ENCODE measurements at places on chromosomes 2 and 18.

DNA sequence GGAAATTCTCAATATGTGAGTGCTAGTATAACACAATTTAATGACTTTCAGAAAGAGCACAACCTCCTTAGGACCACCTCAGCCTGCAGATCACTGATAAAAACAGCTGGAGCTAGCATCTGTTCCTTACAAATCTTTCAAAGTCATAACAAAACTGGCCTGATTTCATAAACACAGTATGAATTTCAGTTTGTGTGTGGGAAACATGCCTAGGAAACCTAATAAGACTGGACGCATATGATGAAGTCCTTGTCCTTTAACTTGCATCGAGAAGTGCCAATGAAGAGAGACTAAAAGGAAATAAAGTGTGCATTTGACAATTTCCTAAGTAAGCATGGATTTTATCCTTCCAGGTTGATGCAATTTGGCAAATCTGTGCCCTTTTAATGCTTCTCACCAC is 74.1 kb upstream of the KLHL14 start:
- DNase-seq = no peak

DNA sequence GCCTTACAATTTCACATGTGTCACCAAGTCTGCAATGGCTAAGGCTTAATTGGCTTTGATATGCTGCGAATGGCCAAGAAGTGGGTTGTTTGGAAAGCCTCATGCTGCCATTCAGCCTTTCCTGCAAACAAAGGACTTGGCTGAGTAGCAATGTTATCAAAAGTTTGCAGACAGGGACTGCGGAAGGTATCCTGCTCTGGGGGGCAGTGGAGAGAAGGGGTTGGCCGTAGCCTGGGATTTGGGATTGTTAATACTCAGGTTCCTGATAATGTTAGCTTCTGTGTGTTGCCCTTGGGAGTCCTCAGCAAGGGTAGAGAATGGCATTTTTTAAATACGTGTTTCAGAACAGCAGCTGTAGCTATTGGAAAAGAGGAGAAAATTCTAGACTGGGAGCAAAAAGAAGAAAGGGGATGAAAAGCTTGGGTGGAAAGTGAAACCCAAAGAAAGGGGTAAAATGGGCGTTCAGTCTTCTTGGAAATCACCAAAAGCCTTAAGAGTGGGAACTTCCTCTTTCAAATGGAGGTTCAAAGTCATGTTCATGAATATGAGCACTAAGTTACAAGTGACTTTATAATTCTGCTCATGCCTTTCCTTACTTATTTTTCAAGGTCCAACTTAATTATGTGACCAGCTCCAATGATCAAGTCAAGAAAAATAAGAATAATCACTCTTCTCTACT is 325.1 kb downstream of the RNF144A start:
- no peak for DNase-seq

DNA sequence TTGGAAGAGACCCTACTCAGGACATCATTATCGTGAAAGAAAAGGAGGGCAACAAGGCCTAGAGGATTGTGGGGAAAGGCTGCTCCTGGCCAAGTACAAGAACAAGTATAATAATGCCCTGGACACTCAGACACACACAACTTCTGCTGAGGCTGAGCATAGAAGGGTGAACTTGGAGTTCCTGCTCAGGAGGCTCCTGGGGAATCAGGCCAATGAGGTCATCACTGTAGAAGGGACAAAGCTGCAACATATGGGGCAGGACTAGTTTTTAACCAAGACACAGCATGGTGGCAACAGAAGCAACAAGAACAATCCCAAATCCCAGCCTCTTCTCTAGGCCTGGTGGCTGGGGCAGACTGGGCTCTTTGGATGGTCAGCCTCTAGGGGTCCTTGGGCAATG is 102.6 kb downstream of the POLR1A start:
- DNase-seq = no peak

DNA sequence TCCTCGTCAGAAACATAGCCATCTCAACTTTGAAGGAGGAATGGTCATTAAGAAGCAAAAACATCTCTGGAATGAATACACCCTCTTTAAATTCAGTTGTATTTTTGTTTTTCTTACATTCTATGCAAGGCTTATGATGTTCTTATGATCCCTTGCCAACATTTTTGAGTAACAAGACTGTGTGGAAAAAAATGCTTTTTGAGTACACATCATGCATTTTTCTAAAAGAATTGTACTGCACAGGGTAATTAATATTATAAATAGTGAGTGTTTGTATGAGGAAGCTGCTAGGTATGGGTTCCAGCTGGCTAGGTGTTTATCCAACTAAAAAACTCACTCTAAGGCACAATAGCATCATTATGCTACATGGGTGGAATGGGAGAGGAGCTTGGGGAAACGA is 59.0 kb upstream of the SPATS2L start:
- DNase-seq = peak; percentile 76

DNA sequence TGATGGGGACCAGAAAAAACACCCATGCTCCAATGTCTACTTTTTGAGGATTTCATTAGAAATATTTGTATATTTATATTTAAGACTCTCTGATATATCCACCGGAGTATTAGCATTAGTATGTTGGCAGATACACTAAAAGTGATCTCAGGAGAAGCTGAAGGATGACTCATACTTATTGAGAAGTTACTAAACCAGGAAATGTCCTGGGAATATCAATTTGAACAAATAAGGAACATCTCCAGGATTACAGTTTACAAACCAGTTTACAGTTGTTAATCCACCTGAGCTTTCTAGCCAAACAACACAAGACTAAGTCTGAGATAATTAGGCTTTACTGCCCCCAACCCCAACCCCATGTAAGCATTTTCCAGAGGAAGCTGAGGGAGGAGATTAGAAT is 16.1 kb upstream of the DPP4 start:
- no peak for DNase-seq

GRCh38 chr2:25479761-25480160 is 138.0 kb upstream of the DNMT3A start:
- no peak for DNase-seq

DNA sequence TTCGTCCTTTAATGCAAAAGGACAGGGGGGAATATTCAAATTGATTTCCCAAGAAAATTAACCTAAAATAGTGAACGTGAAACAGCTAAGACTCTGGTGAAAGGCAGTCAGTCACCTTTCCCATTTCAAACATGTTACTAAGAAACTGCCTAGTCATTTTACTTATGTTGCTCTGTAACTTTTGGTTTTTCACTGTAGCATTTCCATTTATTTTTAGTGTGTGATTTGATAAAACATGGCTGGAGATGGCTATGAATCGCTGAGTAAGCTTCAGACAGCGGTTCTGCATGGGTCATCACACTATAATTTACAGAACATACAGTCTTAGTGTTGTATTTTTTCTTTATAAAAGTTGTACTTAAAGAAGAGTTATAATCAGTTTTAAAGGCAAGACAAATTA is 16.0 kb upstream of the KIDINS220 start:
- no peak for DNase-seq

- DNase-seq = no peak
Observed at GRCh38 chr18:39938676-39939608, 2016.1 kb upstream of the PIK3C3 start.

DNA sequence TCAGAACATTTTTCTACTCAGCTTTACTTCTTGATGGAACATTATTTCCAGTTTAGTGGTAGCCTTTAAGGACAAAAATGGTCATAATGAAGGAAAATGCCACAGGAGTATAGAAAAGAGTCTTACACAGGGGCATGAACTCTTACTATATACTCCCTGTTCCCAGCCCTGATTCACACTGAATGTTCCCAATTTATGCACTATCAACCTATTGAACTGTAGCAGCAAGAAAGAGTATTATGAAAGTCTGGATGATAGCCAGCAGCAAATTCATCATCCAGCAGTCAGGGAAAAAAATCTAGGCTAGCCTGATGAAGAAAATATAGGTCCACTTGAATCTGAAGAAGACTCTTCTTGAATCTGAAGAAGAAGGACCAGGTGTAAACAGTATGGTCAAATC is 1170.3 kb upstream of the CHAC2 start:
- DNase-seq = no peak

DNA sequence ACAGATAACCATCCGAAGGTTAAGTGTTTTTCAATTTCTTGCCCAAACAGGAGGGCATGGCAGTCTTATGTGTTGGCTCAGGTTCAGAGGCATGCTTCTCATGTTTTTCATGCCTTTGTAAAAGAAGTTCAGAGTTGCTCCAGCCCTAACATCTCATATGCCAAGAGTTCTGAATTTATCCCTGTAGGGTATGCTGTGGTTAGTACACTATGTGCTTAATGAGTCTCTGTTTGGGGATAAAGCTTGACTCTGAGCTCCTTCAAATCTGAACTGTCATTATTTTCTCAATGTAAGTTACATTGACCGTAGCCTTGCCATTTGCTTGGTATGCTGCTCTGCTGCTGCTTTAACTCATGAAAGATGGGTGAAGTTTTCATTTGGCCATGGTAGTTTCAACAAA is 67.9 kb upstream of the PNPT1 start:
- DNase-seq = no peak

- no peak for DNase-seq
Observed at GRCh38 chr2:200828572-200829257, 17.0 kb downstream of the BZW1 start.

DNA sequence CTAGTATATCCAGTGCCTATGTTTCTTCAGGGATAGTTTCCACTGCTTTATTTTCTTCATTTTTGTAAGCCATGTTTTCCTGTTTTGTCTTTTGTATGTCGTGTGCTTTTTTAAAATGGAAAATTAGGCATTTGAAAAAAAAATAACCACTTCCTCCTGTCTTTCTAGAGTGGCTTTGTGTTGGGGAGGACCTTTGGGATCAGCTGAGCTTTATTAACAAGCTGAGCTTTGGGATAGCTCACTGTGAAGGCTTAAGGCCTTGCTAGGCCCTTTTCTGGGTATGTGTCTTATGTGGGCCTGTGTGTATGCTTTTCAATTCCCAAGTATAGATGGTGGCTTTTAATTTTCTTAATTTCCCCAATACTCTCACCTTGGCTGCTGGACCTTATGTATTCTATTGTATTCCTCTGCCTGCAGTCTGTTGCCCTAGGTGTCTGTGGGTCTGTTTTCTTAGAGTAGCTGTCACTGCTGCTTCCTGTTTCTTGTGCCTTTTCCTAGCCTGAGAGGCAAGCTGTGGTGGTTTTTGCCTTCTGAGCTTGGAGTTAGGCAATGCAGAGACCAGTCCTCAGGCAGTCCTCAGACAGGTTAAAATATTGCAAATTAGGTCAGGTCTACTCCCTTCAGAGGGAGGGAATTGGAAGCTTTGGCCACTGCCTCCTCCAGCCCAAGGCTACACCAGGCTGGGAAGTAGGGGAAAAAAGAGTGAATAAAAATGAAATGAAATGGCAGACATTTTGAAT is 134.7 kb downstream of the LDLRAD4 start:
- no peak for DNase-seq

GRCh38 chr2:106685180-106685897 is 198.2 kb downstream of the CD8B2 start:
- DNase-seq = no peak

DNA sequence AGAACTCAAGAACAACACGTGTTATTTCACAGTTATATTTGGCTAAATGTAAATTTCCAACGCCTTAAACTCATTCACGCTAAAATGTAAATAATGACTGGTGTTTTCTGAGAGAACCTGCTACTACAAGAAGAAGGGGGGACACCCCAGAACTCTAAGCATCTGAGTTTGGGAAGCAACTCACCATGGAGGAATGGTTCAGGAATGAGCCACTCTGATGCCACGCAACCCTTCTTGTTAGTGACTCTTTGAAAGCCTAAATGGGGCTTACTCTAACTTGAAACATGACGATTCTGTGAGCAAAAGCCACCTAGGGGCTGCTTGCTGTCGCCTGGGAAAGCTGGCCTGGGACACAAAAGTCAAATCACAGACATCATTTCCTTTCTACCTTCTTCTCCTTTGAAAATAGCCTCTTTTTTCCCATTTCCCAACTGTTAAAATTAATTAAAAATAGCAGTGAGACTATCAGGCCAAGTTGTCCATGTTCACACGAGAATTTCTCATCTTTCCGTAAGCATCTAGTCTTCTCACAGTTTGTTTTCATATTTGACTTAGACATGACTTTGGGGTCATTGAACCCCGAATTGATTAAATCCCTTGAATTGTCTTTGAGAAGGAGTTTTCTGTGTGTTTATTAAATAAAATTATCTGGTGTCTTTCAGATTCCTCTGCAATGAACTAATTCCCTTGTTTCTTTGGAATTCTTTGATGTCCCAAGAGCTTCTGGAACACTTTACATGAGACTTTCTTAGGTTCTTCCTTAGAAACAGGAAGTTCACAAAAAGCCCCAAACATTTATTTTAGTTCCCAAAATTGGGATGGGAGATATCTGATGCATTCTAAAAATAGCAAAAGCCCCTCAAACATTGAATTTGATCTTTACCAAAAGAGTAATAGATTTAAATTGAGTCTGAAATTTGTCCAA is 75.5 kb upstream of the CABLES1 start:
- DNase-seq = no peak

DNA sequence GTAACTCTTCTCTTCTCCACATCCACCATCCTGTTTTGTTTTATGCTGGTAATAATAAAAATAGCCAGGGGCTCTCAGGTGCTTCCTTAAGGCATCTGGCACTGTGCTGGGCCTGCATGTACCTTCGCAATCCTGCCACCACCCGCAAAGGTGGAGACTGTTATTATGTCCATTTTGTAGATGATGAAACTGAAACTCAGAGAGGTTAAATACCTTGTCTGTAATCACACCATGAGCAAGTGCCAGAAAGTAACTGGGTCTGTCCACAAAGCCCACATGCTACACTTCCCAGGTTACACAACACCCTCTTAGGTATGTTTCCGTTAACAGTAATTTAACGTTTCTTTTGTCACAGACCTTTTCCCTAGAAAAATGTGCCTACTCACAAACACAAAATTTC is 27.0 kb downstream of the NRP2 start:
- no peak for DNase-seq

All from AG04450 (cell line).